Inflammatory macrophage treated with lipopolysaccharide for 4 hours (primary cell): ENCODE measurements at places on chromosomes 5 and 9.
A peak's percentile ranks its signal among the peaks of the same experiment; 100 is the strongest.

- DNase-seq, result no peak
These were observed 31.6 kb downstream of the PROP1 start for GRCh38 chr5:177964471-177964870.

- DNase-seq, result peak; percentile 26
These were observed 46.8 kb downstream of the GALNT12 start for GRCh38 chr9:98854266-98854665.

DNA sequence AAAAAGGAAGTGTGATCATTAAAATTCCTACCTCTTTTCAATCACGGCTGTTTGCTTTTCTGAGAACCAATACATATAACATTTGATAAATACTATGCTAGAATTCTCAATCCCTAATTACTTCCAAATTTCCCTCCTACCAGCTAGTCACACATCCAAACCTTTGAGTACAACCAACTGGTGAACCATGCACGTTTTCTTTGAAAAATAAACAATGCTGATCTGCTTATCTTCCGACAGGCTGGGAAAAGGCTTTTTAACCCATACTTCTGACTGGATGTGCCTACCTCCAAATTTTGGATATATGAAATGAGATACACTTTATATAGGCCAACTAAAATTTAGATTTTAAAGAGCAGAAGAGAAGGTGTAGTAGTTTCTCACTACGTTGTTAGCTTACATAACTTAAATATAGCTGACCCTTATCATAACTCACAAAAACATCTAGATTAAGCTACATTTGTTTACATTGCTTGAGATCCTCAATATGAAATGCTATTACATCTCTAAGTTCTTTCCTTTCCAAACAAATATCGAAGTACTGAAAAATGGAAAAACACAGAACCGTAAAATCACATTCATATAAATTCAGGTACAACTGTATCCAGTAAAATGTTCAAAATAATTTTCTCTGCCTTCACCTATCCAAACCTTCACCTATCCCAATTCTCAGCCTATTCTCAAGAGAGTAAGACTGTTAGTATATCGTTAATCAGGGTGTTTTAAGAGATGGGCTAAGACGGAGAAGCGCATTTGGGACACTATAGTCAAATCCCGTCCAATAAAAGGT is 2.1 kb downstream of the NR3C1 start:
- no peak for DNase-seq

- no peak for DNase-seq
These were observed 183.2 kb upstream of the TBC1D2 start for GRCh38 chr9:98438666-98439065.

GRCh38 chr5:176167800-176168199 is 70.4 kb upstream of the SIMC1 start:
- no peak for DNase-seq

DNA sequence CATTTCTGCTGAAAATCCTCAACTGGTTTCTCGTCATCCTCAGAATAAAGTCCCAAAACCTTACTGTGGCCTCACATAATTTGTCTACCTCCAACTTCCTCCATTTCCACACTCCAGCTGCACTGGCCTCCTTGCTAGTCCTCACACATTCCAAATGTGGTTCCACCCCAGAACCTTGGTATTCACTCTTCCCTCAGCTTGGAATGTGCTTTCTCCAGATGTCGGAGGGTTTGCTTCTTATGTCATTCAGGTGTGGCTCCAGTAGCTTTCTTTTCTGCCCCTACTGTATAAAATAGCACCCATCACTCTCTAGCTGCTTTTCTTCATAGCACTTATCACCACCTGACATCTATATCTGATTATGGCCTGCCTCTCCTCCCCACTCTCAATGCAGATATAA is 102.5 kb upstream of the IFNK start:
- DNase-seq, result no peak

- DNase-seq, result no peak
These were observed 60.5 kb downstream of the TLE1 start for GRCh38 chr9:81628897-81629296.

DNA sequence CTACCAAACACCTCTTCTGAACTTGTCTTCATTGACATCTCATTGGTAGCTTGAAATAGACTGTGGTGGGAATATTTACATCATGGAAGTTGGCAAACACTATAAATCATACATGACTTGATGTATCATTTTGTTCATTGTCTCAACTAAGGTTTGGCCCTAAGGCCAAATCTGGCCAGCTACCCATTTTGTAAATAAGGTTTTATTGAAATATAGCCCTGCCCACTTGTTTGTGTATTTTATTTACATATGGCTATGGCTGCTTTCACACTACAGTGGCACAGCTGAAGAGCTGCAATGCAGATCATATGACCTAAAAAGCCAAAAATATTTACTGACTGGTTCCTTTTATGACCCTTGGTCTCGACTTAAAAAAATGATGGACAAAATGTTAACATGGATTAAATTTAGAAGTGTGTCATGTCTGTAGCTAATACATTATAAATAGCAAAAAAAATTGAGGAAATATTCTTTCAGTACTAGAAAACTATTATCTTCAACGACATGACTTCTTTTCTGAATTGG is 22.1 kb downstream of the FAM240B start:
- DNase-seq, result no peak

DNA sequence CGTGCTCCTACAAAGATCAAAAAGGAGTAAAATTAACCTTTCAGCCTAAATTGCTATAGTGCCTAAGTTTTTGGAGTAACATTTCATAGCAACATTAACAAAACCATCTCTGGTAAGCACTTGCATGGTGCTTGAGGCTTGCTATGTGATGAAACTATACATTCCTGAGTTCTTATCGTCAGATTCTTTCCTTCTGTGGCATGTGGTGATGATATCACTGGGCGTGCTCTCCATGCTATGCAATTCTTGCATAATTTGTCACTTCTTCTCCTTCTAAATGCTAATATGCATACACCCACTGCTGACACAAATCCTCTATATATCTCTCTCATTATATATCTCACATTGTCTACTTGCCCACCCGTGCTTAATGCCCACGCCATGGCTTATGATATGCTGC is 2019.9 kb downstream of the MAT2B start:
- peak; percentile 69 for DNase-seq

DNA sequence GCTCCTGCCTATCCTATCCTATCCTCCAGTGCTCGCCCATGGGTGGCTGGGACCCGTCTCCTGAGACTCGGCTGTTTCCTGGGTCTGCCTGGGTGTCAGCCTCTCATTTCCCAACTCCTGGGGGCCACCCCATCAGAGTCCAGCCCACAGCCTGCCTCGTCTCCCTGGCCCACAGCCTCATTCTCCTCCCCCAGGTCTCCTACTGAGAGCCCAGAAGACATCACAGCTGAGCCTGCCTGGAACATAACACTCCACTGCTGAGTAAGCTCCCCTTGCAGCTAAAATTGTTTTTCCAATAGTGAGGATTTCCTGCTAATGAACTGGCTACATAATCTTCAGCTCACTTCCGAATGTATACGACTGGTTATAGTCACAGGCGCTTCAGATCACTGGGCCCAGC is 95.3 kb downstream of the TTLL11 start:
- DNase-seq, result no peak

- no peak for DNase-seq
These were observed 178.4 kb upstream of the MAST4 start for GRCh38 chr5:66417781-66418180.

GRCh38 chr5:31047621-31048020 is 145.9 kb upstream of the CDH6 start:
- no peak for DNase-seq

DNA sequence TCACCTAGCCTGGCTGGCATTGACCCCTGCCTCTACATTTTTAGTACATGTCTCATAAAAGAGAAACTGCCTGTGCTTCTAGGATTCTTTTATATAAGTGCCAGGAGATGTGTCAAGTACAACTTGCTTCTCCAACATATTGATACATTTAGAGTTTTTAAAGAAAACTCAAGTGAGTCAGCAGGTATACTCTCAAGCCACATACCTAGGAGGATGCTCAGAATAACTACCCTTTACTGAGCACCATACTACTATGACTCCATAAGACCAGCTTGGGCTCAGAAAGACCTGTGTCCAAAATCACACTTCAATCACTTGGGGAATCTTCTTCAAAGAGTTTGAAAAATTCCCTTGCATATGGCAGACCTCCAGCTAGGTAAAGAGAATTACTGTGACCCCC is 389.8 kb upstream of the SLC24A2 start:
- DNase-seq, result no peak

DNA sequence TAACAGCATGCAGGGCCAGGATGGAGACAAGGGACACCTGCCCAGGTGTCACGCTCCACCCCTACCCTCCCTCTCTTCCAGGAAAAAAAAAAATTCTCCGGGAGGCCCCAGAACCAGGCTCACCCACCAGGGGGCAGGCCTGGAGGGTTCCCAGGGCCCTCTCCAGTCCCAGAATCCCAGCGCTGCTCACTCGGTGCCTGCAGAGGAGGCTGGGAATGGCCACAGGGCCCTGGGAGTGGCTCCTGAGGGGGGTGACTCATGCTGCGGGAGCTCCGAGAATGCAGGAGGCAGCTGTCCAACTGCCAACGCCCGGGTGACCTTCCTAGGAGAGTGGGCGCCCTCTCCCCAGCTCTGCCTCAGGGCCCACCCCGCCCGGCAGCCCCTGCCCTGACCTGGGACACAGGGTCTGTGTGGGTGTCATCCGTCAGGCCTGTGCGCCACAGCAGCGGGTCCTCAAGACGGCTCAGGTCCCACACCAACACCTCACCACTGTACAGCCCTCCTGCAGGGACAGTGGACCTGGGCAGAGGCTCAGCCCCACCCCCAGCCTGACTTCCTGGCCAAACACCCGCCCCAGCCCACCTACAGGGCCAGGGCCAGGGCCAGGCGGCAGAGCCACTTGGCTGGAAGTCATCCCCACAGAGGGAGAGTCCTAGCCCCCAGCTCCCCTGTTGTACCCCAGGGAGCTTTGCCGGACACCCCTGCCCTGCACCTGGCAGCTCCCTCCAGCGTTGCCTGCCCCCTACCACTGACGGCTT is 21.2 kb downstream of the DYNC2I2 start:
- DNase-seq, result no peak

- DNase-seq, result peak; percentile 14
These were observed 8.1 kb upstream of the RNU6ATAC start for GRCh38 chr9:134172198-134173126.

GRCh38 chr5:113523168-113523567 is 9.7 kb downstream of the YTHDC2 start:
- no peak for DNase-seq

- no peak for DNase-seq
These were observed 35.3 kb downstream of the MPDZ start for GRCh38 chr9:13244181-13244580.

DNA sequence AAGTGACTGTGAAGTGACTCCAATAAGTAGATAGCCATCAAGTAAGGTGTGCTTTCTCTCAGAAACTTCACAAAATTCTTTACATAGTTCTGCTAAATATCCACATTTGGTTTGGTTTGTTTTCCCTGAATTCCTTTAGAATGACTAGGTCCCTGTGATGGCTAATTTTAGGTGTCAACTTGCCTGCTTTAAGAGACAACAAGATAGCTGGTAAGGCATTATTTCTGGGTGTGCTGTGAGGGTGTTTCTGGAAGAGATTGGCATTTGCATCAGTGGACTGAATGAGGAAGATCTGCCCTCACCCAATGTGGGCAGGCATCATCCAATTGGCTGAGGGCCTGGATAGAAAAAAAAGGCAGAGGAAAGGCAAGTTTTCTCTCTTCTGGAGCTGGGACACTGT is 8.3 kb upstream of the PTBP3 start:
- peak; percentile 10 for DNase-seq

- no peak for DNase-seq
These were observed 9.0 kb downstream of the OR1J1 start for GRCh38 chr9:122468735-122469134.

- DNase-seq, result no peak
These were observed 26.9 kb downstream of the CSNK1G3 start for GRCh38 chr5:123538670-123539459.

DNA sequence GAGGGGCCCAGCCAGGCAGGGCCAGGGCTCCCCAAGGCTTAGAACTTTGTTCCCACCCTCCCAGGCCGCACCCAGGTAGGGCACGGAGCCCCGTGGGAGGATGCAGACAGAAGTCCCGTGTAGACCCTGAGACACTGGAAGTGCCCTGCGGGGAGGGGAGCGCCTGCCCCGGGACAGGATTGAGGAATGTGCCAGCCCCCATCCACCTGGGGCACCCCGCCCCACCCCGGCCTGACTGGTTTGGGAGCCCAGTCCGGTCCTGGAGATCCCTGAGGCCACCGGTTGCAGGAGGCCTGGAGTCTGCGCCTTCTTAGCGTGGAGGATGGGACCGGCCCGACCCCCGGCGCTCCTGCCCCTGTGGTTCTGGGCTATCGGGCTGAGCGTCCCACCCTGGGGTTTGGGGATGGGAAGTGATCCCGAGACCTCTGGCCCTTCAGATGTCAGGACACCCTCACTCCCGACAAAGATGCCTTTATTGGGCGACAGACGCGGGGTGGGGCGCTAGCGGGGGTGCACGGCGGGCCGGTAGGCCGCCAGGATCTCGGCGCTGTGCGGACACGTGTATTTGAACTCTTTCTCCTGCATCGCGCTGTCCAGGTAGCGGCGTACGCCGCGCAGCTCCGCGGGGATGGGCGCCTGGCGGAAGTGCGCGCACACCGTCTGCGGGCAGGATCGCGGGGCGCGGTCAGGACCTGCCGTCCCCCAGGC is 2.0 kb downstream of the CLIC3 start:
- no peak for DNase-seq

- DNase-seq, result no peak
These were observed 247.7 kb upstream of the ADRA1B start for GRCh38 chr5:159668556-159668955.

DNA sequence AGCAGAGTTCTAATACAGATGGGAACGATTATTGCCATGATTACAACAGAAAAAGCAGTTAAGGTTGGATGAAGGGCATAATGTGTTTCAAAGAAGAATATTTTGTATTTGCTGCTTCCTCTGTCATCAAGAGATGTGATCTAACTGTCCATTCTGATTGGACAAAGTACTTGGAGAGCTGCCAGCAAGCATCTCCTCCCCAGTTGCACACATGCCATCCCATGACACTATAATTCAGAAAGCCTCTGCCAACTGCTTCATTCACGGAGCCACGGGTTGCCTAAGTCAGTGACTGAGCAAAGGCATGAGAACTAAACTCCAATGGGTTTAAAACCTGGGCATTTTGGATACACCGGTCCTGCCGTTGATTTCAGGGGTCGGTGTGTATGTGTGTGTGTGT is 253.8 kb downstream of the CRB2 start:
- no peak for DNase-seq

- DNase-seq, result no peak
These were observed 50.5 kb downstream of the FAM81B start for GRCh38 chr5:95441636-95442035.

- DNase-seq, result no peak
These were observed 63.0 kb downstream of the TSSK1B start for GRCh38 chr5:113371721-113372196.

- peak; percentile 89 for DNase-seq
These were observed 32.2 kb downstream of the ANXA2R start for GRCh38 chr5:43007911-43008362.
